ENCODE measurements at places on chromosomes 3 and 15. TPM values are rescaled to one million over a fixed set of nuclear protein-coding genes. Genes with fewer than 3 reads are reported as not detected.

CRABP1 gene
- 2.8 TPM for total RNA-seq

ZMYND10 gene
- total RNA-seq = 0.86 TPM

ZNF385D gene
- 0.47 TPM for total RNA-seq

FBXO45 gene
- 13.1 TPM for total RNA-seq

RETNLB gene
- total RNA-seq = not detected

FAM3D gene
- total RNA-seq = not detected

CCR3 gene
- not detected for total RNA-seq

GRCh38 chr3:113953677-113954076 is 5.9 kb downstream of the ZDHHC23 start:
- no peak overlapping the region for H3K27ac ChIP-seq
- H3K27me3 ChIP-seq = peaks cover 10% of the 10 kb centered on the region
- H3K4me3 ChIP-seq = no peak overlapping the region

DNA sequence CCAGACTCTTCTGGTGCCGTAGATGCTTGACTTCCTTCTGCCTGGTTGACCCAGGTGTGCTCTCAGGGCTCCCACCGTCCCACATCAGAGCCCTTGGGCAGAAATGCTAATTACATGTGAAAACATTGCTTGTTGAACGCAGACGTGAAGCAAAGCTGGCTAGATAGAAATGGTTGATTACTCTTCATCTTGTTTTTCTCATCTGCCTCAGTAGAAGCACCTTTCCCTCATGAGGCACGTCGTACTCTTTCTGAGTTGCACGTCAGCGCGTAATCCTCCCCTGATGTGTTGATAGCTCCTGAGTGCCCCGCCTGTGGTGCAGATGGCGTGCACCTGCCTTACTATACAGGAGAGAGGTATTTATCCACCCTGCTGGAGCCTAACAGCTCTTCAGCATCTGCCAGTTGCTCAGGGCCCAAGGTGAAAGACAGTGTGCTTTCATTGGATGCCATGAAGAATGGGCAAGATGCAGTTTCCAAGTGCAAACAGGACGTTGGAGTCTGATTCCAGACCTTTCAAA is 18.1 kb downstream of the MAP6D1 start:
- H3K4me3 ChIP-seq = no peak overlapping the region
- peaks cover 2% of the 10 kb centered on the region for H3K4me1 ChIP-seq
- no peak overlapping the region for H3K27ac ChIP-seq
- no peaks in the 10 kb centered on the region for H3K27me3 ChIP-seq
- no peak for DNase-seq

DNA sequence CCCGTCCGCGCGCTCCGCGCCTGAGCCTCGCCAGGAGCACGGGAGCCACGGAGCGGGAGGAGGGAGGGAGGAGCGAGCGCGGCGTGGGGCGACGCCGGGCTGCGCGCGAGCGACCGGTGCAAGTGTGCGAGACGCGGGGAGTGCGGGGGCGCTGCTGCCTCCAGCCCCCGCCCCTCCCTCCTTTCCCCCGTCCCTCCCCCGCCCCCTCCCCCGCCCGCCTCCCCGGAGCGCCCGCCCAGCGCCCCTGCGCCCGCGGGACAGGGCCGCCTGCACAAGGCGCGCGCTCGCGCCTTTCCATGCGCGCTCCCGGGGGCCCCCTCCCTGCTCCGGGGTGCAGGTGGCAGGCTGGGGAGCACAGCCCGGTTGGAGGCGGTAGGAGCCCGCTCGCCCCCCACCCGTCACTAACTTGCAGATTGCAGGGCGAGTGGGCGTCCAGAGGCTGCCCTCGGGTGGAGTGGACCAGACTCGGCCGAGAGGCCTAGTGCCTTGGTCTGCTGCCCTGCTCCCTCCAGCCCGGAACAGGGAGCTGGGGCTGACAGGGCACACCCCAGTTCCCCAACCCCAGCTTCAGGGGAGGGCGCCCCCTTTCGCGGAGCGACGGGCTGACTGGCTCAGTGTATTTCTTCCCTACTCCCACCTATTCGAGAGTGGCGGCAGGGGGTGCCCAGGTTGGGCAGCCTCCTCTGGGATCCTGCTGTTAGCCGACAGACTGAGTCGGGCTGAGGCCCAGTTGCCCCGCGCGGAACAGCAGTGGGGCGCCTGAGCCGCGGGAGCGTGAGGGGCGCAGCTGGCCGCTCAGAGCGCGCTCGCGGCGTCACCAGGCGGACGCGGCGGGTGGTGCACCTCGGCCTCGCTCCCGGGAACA is at the start of gene WNT7A:
Gene WNT7A (minus strand): TSS at position 126 of the 865 bp plus-strand sequence. CDS start 255 bp downstream, outside the sequence.
- peak; percentile 59 for DNase-seq
- no peak within 1 kb of the TSS for H3K27ac ChIP-seq
- peaks cover 88% of the 10 kb centered on the region for H3K27me3 ChIP-seq
- peaks cover 5% of the 10 kb centered on the region for H3K4me1 ChIP-seq

DNA sequence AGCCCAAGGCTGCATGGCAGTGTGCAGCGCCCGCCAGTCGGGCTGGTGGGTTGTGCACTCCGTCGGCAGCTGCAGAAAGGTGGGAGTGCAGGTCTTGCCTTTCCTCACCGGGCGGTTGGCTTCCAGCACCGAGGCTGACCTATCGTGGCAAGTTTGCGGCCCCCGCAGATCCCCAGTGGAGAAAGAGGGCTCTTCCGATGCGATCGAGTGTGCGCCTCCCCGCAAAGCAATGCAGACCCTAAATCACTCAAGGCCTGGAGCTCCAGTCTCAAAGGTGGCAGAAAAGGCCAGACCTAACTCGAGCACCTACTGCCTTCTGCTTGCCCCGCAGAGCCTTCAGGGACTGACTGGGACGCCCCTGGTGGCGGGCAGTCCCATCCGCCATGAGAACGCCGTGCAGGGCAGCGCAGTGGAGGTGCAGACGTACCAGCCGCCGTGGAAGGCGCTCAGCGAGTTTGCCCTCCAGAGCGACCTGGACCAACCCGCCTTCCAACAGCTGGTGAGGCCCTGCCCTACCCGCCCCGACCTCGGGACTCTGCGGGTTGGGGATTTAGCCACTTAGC is 4.3 kb downstream of the ISL2 start:
- H3K27me3 ChIP-seq = peaks cover 88% of the 10 kb centered on the region
- H3K4me3 ChIP-seq = peak overlapping the region; percentile 40
- peaks cover 21% of the 10 kb centered on the region for H3K4me1 ChIP-seq

GRCh38 chr3:12706504-12707253 is 42.8 kb upstream of the RAF1 start:
- H3K4me1 ChIP-seq = no peaks in the 10 kb centered on the region
- H3K36me3 ChIP-seq = no peaks in the 10 kb centered on the region
- H3K27me3 ChIP-seq = peaks cover 5% of the 10 kb centered on the region
- no peak overlapping the region for H3K27ac ChIP-seq
- H3K4me3 ChIP-seq = no peak overlapping the region

DNA sequence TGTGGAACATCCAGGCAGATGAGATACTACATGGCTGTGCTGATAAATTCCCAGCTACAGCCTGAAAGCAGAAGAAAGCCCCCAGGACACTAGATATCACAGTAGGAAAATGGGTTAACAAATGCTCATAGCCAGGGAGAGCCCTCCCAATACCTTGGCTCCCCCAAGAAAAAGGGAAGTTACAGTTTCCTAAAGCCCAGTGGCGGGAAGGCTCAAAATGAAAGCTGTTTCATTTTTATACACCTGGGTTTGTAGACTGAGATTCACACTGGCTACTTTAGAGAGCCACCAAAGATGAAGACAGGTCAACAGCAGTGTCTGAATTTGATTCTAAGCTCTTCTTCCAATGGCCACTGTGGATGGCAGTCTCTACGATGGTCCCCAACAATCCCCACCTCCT is 55.0 kb upstream of the TOPAZ1 start:
- no peaks in the 10 kb centered on the region for H3K4me1 ChIP-seq
- no peak overlapping the region for H3K4me3 ChIP-seq
- H3K36me3 ChIP-seq = no peaks in the 10 kb centered on the region
- peaks cover 25% of the 10 kb centered on the region for H3K27me3 ChIP-seq
- DNase-seq = no peak
- no peak overlapping the region for H3K27ac ChIP-seq

DNA sequence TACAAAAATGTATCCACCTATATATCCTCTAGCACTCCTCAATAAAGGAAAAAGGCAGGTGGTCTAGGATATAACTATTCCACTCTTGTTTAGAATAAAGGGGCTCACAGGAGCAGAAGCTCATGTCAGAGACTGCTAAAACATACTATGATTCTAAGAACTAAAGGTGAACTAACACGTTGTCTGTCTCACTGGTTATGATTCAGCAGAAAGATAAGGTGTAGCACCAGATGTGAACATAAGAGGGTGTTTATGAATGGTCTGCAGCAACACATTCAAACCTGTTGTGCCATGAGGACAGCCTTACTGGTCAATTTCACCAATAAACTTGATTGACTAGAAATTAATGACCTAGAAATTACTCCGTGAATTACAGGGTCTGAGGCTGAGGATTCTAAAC is 4.6 kb downstream of the PEX11A start:
- no peak overlapping the region for H3K4me3 ChIP-seq
- no peaks in the 10 kb centered on the region for H3K27me3 ChIP-seq
- H3K27ac ChIP-seq = no peak overlapping the region
- no peak for DNase-seq

DNA sequence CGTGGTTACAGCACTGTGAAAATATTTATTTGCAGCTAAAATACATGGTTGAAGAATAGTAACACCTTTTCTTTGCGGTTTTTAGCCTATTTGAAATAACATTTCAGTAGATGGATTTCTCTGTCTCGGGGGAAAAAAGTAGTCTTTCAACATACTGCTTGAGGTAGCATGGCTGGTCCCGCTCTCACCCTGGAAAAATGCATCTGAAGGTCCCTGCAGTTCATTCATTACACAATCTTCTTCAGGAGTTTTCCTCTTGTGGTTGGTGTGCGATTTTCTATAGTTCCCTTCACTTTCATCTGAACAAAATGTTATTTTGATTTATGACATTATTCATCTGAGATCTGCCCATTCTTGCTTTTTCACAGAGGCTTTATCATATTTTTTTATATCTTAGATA is 75.9 kb downstream of the STRIT1 start:
- DNase-seq = no peak
- no peak overlapping the region for H3K4me3 ChIP-seq
- peaks cover 4% of the 10 kb centered on the region for H3K36me3 ChIP-seq
- H3K27ac ChIP-seq = no peak overlapping the region

DNA sequence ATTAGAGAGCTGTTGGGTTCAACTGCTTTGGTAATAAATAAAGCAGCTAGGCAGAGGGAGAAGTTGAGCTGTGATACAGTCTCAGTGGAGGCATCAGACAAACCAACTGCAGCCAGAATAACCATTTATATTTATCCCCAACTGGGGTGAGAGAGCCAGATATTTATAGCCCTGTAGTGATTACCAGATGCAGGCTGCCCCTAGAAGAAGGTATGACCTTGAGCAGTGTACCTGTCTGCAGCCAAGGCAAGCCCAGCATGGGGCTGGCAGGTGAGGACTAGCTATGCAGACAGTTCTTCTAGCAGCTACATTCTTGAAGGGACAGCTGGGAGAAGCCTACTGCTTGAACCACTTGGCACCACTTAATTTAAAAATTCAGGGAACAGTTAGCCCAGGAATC is 144.4 kb upstream of the EPHA3 start:
- no peak overlapping the region for H3K27ac ChIP-seq
- peaks cover under 1% of the 10 kb centered on the region for H3K4me1 ChIP-seq
- DNase-seq = no peak
- H3K27me3 ChIP-seq = no peaks in the 10 kb centered on the region
- no peaks in the 10 kb centered on the region for H3K36me3 ChIP-seq
- no peak overlapping the region for H3K4me3 ChIP-seq

DNA sequence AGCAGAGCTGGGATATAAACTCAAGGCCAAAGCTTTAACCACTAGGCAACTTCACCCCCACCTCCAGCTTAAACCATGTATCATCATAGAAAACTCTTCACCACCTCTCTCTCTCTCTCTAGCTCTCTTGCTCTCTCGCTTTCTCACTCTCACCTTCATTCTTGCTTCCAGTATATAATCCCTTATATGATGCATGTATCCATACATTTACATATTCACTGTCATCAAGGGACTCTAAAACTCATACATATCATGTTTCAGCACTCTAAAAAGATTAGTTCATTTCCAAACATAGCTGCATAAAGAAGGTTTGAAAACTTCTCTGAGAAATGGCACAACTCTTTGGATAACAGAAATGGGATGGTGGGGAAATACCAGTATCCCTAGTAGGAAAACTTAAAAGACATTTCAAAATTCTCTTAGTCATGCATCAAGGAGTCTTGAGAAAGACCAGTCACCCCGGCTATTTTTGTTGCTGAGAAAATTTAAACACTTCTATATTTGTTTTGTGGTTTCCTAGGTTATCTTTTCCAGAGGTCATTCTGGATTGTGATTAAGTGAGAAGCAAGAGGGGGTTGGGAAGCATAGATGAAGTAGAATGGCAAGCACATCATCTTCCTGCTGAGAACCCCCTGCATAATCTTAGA is 447.8 kb upstream of the THBS1 start:
- no peak overlapping the region for H3K27ac ChIP-seq
- H3K36me3 ChIP-seq = no peaks in the 10 kb centered on the region
- DNase-seq = no peak
- H3K4me3 ChIP-seq = no peak overlapping the region

- H3K4me1 ChIP-seq = peaks cover 4% of the 10 kb centered on the region
- H3K27ac ChIP-seq = no peak overlapping the region
- peak; percentile 29 for DNase-seq
- H3K36me3 ChIP-seq = no peaks in the 10 kb centered on the region
- no peak overlapping the region for H3K4me3 ChIP-seq
Measured at GRCh38 chr15:45795440-45796069, 160.7 kb downstream of the SQOR start.

DNA sequence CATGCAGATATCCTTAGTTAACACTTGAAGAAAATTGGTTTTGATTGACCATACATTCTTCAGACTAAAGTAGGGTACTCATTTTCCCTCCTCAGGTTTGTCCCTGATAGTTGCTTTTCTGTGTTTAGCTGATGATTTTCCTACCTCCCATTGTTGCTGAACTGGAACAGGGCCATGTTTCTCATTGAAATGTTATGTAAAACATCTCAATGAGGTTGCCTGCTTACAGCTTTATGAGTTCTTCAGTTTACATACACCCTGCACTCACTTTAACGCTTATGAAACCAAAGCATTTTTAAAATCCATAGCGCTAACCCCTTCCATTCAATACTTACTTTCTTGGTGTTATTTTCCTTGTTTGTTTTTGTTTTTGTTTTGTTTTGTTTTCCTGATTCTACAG is 61.9 kb downstream of the HMG20A start:
- H3K4me3 ChIP-seq = no peak overlapping the region
- peaks cover 10% of the 10 kb centered on the region for H3K4me1 ChIP-seq
- no peaks in the 10 kb centered on the region for H3K27me3 ChIP-seq
- H3K27ac ChIP-seq = no peak overlapping the region

- H3K4me3 ChIP-seq = no peak overlapping the region
- H3K27ac ChIP-seq = no peak overlapping the region
- H3K27me3 ChIP-seq = no peaks in the 10 kb centered on the region
- no peaks in the 10 kb centered on the region for H3K36me3 ChIP-seq
- H3K4me1 ChIP-seq = peaks cover 20% of the 10 kb centered on the region
Measured at GRCh38 chr3:62938583-62938982, 63.4 kb upstream of the CADPS start.

GRCh38 chr3:71064291-71064955 is 519.1 kb downstream of the FOXP1 start:
- H3K27ac ChIP-seq = no peak overlapping the region
- peaks cover 49% of the 10 kb centered on the region for H3K4me1 ChIP-seq
- H3K27me3 ChIP-seq = no peaks in the 10 kb centered on the region
- DNase-seq = peak; percentile 46
- H3K4me3 ChIP-seq = no peak overlapping the region

- no peak for DNase-seq
- no peak overlapping the region for H3K4me3 ChIP-seq
- no peak overlapping the region for H3K27ac ChIP-seq
- no peaks in the 10 kb centered on the region for H3K4me1 ChIP-seq
Measured at GRCh38 chr3:123724306-123724705, 139.5 kb upstream of the HACD2 start.

Data from progenitor cell of endocrine pancreas (in vitro differentiated cells).